ENCODE measurements at places on chromosomes 11 and 22.

DNA sequence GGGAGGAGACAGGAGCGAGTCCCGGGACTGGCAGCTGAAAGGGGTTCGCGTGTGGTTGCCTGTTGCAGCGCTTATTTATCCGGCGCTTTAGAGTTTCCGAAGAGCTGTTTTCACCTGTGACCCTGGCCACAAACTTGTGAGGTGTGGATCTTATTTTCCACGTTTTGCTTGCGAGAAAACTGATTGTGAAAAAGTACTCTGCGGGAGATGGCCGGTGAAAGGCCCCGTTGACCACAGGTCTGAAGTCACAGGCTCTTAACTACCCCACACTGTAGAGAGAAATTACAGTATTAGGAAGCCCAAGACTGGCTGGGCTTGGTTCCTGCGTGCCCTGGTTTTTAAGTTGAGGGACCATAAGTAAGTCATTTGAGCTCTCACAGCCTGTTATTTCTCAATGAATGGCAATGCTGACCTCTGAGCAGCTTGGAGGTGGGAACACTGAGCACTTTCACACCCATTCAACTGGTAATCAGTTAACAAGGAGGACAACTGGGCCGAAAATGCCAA is 379 bp upstream of the RAB38 start:
- no peak for DNase-seq

GRCh38 chr22:36858966-36859365 is 1.8 kb upstream of the NCF4 start:
- DNase-seq: peak; percentile 64

GRCh38 chr22:19598054-19598855 is 74.0 kb upstream of the CLDN5 start:
- DNase-seq: peak; percentile 55

- DNase-seq: no peak
These were observed 64.7 kb downstream of the LDLRAD3 start for GRCh38 chr11:36008584-36008983.

DNA sequence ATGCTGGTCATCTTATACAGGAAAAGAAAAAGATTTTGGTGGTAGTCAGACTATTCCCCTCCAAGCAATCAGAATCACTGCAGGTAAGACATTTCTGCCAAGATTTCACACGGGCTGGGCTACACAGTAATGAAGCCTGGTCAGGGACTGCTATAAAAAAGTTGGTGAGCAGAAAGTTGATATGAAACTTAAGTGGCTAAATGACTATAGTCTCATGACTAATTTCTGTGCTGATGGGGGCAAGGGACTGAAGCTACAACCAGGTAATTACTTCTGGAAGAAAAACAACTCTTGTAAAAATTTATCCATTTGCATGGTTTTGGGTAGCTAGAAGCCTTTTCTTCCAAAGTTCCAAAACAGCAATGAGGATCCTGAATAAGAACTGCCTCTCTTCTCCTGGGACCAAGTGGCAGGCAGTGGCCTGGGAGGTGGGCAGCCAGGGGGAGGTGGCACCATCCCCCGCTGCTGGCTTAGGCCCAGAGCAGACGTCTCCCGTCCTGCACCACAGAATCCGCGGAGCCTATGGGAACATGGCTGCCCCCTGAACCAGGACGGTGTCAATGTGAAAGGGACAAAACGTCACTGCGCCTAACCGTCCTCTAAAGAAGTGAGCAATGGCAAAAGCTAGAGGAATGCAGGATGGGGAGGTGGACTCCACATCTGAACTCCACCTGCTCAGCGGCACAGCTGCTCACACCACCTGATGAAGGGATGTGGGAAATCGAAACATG is 122.6 kb upstream of the LMO1 start:
- no peak for DNase-seq

- DNase-seq: no peak
These were observed 22.2 kb upstream of the CTSD start for GRCh38 chr11:1785749-1786413.

GRCh38 chr11:124830749-124831148 is 30.5 kb upstream of the MSANTD2 start:
- DNase-seq: no peak

DNA sequence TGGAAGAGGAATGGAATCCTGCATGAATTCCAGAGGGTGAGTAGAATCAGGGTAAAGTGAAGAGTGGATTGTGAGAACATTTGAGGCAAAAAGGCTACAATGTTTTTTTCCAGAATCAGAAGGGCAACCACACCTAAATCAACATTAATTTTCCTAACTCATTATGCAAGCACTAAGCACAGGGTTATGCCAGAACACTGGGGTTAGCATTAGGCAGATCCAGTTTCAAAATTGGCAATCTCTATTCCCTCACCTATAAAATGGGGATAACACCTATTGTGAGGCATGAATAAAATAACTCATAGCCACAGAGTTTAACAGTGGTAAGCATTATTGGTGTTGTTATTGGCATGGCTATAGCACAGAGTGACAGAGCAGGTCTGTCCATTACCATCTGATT is 378.6 kb upstream of the FAT3 start:
- DNase-seq: no peak

- DNase-seq: no peak
These were observed 2.1 kb downstream of the TMPRSS4 start for GRCh38 chr11:118078911-118079411.

DNA sequence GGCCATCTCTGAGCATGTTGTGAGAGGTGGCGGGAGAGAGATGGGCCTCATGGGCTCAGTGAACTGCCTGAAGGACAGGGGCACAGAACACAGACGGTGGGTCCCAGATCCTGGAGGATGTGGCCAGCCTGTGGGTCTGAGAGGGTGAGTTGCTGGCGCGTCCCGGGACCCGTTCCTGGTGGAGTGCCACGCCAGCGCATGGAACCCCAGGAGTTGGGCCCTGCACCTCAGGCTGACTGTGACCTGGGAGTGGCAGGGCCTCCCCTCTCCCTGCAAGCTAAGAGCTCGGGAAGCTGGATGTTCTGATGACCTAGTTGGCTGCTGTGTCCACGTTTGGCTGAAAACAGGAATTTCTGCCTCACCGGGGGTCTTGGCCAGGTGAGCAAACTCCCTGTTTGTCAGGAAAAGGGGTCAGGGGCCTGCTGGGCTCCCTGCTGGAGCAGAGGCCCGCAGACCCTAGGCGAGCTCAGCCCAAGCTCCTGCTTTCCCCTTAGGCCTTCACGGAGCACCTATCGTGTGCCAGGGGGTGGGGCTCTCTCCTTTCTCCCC is 15.0 kb downstream of the LRRC32 start:
- DNase-seq: no peak

DNA sequence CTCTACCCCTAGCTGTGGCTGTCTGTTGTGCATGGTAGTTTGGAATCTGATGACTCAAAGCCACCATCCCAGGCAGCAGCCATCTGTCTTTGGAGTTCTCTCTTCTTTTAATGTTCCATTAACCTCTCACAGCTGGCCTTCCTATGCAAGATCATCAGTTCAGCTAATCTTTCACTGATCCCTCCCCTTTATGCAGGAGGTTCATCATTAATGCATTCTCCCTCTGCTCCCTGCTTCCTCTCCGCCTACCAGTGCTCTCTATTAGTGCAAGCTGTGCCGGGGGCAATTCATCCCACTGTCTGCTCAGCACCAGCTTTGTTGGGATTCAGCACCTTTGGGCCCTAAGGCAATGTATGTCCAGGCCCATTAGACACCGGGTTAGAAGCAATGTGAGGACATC is 413.0 kb upstream of the LRRC4C start:
- no peak for DNase-seq

DNA sequence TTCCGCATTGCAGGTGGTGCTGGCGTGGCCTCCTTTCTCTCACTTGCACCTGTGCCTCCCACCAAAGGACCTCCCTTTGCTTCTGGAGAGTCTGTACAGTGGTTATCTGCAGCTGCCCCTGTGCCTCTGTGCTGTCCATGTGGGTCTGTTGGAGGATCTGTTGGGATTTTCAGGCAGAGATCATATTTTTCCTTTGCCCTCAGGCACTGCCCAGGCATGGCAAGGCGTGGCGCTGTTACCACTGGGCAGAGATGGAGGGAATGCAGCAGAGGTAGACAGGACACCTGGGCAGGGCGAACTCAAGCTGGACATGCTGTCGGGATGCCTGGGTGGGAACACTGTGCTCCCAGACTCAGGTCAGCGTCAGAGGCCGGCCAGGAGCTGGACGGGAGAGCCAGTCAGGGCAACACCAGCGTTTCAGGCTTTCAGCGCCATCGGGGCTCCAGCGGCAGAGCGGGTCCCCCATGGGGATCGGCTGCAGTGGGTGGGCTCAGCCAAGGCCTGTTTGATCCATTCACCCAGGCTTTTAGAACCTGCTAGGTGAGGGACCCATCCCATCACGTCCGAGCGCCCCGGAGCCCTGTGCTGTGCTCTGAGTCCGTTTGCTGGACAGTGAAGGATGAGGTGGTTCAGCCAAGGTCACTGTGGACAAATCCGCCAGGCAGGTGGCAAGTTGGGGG is 718.9 kb downstream of the BRD1 start:
- no peak for DNase-seq

DNA sequence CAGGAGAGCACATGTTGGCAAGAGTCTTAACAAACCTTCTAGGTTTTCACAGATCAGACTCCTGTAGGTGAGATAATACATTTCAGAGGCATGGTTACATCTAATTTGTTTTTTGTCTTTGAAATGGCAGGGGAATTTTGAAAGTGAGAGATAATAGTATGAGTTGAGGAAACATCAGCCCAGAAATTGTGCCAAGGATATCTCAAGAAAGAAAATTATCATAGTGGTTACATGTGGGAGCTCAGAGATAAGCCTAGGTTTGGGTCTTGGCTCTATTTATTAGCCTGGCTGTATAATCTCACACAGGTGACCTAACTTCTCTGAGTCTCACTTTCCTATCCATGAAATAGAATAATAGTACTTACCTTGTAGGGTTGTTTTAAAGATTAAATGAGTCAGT is 443 bp downstream of the BTBD18 start:
- no peak for DNase-seq

DNA sequence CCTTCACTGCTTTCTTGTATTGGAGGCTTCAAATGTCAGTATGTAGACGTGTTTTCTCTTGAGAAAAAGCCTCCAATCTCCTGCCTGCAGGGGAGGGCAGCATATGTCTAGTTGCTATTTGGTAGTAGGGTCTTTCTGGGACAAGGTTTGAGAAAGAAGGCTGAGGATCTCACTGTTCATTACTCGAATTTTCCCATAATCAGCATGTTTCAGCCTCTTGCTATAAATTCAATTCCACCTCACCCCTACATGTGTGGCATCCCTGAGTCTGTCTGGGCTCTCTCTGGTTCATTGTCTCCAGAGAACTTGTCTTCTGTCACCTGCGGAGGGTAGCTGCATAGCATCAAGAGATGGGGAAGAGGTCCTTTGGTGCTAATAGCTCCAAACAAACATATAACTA is 19.5 kb upstream of the CCDC83 start:
- DNase-seq: no peak

DNA sequence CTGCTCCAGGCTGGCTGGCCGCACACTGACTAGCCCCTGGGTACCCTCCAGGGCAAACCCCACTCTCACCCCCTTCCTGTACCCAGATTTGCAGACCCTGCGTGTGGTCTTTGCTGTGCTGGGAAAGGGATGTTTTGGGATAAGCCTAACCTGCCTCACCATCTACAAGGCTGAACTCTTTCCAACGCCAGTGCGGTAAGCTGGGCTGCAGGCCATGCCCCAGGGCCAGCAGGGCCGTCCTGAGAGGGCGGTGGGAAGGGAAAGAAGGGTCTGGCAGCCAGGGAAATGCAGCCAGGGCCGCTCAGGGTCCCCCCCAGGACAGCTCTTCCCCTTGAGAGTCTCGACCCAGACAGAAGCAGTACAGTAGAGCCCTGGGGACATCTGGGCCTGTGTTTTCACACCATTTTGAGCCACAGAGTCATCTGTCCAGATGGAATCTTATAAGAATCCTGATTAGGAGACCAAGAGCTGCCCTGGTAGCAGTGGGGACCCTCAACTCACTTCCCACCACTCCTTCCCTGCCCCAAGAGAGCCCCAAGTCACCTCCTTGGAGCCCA is 22.4 kb upstream of the SLC22A12 start:
- no peak for DNase-seq
